ENCODE measurements at places on chromosomes 5 and 9.
A peak's percentile ranks its signal among the peaks of the same experiment; 100 is the strongest.

DNA sequence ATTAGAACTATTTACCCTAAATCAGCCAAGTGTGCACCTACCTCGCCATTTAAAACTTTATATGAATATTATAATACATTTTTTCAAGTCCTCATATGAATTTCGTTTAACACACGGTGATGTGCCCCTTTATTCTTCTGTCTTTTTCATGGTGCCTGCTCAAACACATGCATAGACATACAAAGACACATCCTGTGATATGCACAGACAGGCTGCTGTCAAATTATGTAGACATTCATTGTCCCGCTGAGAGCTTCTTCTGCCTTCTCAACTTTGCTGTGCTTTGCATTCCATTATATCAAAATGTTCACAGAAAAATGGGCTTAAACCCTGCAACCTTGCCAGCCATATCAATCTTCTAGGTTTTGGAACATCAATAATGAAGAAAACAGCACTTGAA lies 193.8 kb downstream of the NTRK2 start:
- DNase-seq = no peak

GRCh38 chr5:124583469-124584350 lies 162.7 kb downstream of the ZNF608 start:
- DNase-seq = no peak

GRCh38 chr9:133351908-133352634 lies 4.1 kb downstream of the RPL7A start:
- DNase-seq = peak; percentile 40

DNA sequence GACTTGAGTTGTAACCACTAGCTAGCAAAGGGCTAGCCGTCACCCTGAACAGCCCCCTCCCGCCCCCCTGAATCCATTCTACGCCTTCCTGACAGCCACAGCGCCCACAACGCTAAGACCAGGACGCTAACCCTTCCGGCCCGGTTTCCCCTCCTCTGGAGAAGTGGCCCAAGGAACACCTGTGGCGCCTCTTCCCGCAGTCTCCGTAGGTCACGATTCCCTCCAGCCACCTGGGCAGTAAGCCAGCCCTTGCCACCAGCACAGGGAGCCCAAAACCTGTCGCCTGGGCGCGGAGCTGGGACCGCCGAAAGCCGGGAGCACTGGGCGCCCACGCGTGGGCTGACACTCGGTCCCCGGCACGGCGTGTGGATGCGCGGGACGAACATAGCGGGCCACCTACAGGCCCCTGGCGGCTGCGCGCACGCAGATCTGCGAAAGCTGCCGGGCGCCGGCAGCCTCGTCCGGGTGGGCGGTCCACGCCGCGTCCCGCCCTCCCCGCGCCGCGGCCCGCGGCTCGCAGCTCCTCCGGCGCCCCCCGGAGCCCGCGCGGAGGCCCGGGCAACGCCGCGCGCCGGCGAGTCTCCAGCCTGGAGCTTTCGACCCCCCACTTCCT lies 596 bp downstream of the IRF1 start:
- DNase-seq = peak; percentile 81

- DNase-seq = no peak
Observed at GRCh38 chr9:134532084-134532483, 109.5 kb upstream of the COL5A1 start.

GRCh38 chr9:14524873-14525515 lies 168.2 kb downstream of the ZDHHC21 start:
- no peak for DNase-seq

DNA sequence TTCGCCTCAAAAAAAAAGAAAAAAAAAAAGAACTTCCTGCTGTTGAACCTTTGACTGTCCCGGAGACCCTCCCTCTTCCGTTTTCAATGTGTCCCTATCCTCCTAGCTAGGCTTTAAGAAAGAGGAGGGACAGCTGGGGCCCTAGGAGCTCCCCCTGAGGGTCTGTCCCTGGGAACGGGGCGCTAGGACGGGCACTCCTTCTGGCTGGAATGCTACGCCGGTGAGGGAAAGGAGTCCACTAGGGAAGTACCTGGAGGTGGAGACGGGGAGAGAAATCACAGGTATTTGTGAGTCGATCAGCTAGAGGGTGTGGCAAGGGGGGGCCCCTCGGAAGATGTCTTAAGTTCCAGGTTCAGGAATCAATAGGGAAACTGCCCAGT lies 4.6 kb downstream of the SIT1 start:
- DNase-seq = no peak

DNA sequence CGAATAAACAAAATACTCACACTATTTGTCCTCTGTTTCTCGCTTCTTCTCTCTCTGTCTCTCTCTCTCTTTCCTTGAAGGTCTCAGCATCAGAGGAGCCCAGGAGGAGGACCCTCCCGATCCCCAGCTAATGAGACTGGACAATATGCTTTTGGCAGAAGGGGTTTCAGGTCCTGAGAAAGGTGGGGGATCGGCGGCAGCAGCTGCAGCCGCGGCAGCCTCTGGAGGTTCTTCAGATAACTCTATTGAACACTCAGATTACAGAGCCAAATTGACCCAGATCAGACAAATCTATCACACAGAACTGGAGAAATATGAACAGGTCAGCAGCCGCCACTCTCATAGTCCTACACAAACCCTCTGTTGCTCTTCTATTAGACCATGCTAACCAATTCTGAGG lies 168.4 kb downstream of the PBX3 start:
- DNase-seq = no peak

DNA sequence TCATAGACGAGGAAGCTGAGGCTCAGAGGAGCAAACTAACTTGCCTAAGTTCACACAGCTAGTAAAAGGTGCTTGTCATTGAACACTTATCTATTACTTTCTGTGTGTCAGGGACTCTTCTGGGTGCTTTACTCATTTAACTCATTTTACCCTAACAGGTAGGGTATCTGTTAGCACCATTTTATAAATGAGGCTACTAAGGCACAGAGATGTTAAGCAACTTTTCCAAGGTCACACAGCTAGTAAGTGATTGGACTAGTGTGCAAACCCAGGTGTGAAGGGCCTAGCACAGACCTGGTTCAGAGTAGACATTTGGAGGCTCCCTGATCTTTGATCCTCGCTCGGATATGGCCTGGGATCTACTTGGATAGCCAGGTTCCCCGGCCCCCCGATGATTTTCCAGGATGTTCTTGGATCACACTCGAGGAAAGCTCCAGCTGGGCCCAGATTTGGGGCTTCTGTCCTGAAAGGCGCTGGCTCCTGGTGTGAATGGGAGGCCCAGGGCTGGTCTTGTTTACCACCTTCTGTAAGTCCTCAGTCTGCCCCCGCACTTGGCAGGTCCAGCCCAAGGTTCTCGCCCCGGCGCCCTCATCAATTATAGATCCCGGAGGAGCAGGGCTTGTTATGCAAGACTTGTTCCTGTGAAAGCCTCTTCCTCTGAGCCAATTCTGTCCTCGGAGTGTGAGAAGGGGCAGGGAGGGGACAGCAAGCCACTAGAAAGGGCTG lies 37.5 kb downstream of the GSN start:
- no peak for DNase-seq

DNA sequence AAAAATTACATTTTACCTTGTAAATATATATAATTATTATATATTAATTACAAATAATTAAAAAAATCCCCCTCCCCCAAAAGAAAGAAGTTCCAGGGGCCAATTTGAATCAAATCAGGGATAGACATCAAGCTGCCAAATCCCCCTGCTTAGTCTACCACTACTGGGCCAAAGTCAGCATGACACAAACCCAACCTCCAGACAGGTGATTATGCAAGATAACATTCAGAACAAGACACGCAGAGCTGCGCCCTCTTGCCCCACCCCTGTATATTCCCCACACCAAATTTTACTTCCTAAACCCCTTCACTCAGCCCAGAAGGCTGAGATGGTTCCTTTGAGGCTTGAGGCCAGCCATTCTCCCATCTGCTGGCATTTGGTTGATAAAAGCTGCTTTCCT lies 2059.1 kb upstream of the CDH6 start:
- DNase-seq = no peak

DNA sequence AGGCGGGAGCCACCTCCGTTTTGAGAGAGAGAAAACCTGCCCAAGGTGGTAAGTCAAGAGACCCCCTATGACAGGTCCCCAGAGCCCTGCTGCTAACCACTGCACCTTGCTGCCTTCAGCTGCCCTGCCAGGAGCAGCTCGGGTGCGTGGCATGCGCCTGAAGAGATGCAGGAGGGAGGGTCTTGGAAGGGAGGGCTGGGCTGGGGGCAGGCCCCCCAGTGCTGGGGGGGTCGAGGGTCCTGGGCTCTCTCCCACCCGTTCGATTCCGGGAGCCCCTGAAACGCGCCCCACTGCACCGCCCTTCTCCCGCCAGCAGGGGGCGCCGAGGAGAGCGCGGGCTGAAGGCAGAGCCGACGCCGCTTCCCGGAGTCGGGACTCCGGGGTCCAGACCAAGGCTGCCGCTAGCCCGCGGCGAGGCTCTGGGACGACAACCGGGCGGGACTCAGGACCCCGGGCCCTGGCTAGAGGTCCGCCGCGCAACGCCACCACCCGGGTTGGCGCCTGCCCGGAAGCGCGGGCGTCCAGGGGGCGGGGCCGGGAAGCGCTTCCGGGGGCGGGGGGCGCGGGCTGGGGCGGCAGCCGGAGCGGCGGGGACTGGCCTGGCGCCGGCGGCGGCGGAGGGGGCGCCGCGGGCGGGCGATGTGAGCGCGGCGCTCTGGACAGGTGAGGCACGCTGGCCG lies at the start of gene ZBTB34:
Gene ZBTB34 (plus strand): TSS at position 563 of the 680 bp plus-strand sequence. CDS start 18,761 bp downstream, outside the sequence.
- DNase-seq = peak; percentile 80

- DNase-seq = no peak
Observed at GRCh38 chr9:122221183-122221811, 7.5 kb downstream of the LHX6 start.

DNA sequence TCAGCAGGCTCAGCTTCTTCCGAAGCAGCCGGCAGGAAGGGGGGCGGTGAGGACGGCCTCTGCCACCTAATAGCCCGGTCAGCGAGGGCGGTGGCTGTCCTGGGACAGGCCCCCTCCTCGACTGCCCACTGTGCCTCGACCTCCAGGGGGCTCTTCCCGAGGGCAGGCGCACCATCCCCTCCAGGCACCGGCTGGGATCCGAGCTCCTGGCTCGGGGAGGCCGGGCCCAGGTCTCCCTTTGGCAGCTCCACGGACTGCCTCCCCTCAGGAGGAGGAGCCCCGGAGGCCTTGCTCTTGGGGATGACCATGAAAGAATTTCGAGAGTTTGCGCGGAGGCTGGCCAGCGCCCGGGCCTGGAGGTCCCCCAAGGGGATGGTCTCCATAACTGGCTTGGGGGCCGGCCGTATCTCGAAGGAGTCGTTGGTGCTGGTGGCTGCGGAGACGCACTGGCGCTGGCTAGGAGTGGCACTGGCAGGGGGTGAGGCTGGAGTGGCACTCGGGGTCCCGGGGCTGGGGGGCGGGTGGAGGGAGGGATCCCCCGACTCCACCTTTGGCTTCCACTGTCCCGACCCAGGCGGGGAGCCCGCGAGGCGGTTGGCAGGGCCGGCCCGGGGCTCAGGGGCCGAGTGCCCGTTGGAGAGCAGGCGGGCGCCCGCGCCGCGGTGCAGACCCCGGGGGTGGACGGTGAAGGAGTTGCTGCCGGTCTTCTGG lies 975 bp downstream of the TPRN start:
- DNase-seq = no peak

GRCh38 chr9:99085949-99086948 lies 18.7 kb upstream of the TGFBR1 start:
- DNase-seq = no peak

GRCh38 chr9:121324755-121325154 lies 45.3 kb downstream of the STOM start:
- DNase-seq = no peak

- DNase-seq = no peak
Observed at GRCh38 chr5:28254846-28255245, 1216.5 kb upstream of the CDH9 start.

- no peak for DNase-seq
Observed at GRCh38 chr5:122882831-122883230, 37.4 kb downstream of the SNX24 start.

GRCh38 chr5:151459680-151460324 lies 12.4 kb downstream of the SLC36A1 start:
- no peak for DNase-seq

DNA sequence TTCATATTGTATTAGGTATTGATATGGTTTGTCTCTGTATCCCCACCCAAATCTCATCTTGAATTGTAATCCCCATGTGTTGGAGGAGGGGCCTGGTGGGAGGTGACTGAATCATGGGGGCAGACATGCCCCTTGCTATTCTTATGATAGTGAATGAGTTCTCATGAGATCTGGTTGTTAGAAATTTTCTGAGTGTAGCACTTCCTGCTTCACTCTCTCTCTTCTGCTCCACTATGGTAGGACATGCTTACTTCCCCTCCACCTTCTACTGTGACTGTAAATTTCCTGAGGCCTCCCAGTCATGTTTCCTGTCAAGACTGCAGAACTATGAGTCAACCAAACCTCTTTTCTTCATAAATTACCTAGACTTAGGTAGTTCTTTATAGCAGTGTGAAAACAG lies 187.4 kb upstream of the SLC24A2 start:
- DNase-seq = peak; percentile 25

DNA sequence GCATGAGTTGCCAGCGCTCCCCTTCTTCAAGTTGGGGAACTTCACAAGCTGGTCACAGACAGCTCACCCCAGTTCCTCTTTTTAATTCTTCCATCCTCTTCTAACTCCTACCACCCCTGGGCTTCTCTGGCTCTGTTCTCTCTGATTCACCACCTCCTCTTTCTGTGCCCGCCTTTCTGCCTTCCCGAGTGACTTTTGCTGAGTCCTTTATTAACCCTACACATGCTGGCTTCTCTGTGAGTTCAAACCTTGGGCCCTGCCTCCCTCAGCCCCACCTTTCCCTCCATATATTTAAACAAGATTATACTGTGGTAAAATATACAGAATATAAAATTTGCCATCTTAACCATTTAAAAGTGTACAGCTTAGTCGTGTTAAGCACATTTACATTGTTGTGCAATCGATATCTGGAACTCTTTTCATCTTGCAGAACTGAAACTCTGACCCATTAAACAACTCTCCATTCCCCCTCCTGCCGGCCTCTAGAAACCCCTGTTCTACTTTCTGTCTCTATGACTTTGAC lies 32.0 kb downstream of the SLC46A2 start:
- DNase-seq = no peak

DNA sequence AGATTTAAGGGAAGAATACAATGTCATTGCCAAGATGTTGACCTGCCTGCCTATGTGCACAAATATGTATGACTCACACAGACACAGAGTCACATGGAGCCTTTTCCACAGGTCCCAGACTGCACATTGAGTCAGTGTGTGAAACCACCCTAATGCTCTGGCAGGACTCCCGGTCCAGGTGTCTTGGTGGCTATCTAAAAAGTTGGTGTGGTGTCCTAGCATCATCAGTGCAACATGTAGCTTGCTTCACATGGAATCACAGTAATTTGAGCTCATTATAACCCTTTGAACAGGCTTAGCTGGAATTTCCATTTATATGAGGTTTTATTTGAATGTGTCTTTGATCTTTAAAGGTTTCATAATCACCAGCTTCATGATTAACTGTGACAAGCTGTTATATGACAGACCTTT lies 10.7 kb downstream of the IFNA5 start:
- no peak for DNase-seq

- DNase-seq = no peak
Observed at GRCh38 chr5:7976411-7977190, 107.7 kb downstream of the MTRR start.

All from CD4-positive, alpha-beta T cell treated with Interleukin-17A for 4 hours (primary cell).